ENCODE measurements at places on chromosomes 7 and 10.

DNA sequence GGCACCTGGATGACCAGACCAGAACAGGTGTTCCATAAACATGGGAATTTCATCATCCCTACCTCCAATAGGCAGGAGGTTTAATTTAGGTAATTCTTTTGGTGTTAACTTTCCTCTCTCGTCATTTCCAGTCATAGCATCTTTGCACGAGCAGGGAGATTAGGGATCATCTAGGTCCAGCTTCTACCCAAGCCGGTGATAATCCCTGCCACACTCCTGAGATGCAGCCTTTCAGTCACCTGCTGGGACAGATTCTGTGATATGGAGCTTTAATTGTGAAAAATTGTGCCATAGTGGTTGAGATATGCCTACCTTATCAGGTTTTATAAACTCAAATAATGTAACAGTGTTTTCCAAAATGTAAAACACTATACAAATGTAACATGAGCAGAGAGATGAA, 191.8 kb upstream of the AOAH start:
- DNase-seq = no peak

DNA sequence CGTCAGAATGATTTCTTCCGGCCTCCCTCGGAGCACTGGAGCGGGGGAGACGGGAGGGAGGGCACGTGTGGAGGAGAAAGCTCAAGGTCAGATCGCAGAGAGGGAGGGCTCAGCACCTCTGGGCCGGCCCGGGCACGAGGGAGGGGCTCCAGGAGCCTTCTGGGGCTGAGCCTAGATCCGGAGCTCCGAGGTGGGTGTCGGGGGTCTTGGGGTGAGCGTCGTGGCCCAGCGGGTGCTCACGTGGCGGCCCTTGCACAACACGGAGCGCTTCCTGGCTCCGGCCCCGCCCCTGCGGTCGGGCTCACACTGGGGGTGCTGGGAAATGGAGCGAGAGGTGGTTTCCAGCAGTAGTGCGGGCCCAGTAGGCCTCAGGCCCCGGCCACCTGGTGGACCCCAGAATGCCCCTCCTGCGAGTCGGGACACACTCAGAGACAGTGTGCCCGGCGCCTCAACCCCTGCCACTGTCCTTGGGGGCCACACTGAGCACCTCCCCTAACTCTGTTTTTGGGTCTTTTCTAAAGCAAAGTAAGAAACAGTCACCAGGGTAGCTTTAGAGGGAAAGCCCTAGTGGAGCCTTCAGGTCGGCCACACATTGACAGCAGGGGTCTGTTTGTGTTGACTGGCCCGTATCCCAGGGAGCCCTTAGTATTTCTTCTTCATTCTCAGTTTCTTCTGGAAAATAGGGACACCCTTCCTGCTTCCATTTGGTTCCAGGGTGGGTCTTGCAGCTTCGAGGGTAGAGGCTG, 798 bp downstream of the PPIF start:
- DNase-seq = no peak

DNA sequence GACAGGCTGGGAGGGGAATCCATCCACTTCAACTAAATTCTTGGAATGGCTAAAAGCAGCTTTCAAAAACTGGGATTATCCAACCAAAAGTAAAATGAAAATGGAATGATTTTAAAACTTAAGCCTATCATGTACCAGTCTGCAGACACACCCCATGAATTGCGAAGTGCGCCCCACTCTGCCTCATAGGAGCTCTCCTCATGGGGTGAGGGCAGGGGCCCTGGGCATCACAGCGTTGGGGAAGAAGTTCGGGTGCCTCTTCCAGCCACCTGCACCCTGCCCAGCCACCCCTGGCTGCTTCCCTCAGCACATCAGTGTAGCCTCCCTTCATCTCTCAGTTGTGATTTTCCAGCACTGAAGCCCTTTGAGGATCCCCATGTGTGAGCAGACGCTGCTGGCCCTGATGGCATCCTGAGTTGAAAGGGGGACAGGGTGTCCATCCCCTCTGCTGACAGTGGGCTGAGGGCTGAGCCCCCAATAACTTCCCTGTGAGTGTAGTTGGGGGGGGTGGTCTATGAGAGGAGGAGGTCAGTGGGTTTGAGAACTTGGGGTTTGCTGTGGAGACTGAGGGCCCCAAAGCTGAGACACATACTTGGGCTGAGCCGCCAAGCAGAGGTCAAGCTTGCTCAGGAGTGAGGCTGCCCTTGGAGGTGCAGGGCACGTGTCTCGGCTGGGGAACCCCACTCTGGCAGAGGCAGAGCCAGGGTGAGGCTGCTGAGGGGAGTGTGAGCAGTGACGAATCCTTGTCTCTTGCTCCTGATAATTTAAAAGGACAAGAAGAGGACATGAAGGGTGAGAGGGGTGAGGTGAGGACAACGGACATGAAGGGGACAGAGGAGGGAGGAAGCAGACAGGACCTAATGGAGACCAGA, 542.1 kb downstream of the TCERG1L start:
- no peak for DNase-seq

- no peak for DNase-seq
Observed at GRCh38 chr7:115940460-115941060, 90.0 kb downstream of the TFEC start.

DNA sequence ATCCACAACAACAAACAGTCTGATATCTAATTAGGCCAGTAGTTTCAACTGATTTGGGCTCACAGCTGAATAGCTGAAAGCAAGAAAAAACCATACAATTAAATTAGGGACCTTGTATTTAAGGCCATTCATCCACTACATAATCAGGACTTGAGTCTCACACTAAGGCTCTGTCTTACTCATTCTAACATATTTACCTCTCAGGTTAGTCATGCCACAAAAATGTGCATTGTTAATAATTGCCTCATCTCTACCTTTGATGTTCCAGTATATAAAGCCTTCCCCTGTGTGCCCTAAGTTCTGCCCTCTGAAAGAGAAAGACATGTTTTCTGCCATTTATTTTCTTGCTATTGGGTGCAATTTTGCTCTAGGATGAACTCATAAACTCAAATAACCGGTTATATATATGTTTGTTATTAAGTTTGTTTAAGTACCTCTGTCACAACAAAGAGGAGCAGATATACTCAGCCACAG, 5.3 kb upstream of the C1GALT1 start:
- DNase-seq = peak; percentile 98

GRCh38 chr10:53013201-53013810, 240.7 kb upstream of the MBL2 start:
- no peak for DNase-seq

DNA sequence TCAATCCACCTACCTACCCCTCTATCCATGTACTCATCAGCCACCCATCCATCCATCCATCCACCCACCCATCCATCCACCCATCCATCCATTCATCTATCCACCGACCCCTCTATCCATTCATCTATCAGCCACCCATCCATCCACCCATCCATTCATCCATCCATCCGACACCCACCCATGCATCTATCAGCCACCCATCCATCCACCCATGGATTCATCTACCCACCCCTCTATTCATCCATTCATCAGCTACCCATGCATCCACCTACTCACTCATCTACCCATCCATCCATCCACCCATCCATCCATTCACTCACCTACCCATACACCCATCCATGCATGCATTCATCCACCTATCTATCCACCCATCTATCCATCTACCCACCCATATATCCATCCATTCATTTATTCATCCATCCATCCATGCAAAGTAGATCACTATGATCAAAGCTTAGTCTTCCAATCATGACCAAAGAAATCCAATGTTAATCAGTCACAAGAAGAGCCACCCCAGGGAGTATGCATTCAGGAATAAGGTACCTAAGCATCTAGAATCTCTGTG, 27.7 kb upstream of the ZNF467 start:
- DNase-seq = no peak

- no peak for DNase-seq
Observed at GRCh38 chr7:33054261-33054964, 8.2 kb downstream of the NT5C3A start.

GRCh38 chr10:31466313-31466712, 147.3 kb downstream of the ZEB1 start:
- no peak for DNase-seq

- DNase-seq = no peak
Observed at GRCh38 chr7:95843286-95843685, 70.9 kb downstream of the DYNC1I1 start.

DNA sequence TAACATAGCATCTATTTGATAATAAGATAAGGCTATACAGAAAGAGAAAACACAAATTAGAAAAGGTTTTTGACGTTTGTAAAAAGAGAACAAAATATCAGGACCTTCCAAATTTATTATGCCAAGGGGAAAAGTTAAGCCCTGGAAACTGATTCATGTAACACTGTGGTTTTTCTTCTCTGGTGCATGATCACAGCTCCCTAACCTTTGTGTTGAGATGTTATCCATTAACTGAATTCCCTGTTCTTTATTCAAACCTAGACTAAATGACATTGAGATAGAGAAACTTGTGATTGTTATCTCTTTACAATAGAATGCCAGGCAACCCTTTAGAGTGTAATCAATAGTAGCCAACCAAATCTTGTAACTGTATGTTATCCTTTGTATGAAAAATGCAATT, 141.5 kb upstream of the NRG3 start:
- DNase-seq = peak; percentile 64

- DNase-seq = no peak
Observed at GRCh38 chr10:119541459-119542356, 811 bp downstream of the RGS10 start.

- DNase-seq = no peak
Observed at GRCh38 chr10:27158421-27158820, 3.3 kb downstream of the MASTL start.

- no peak for DNase-seq
Observed at GRCh38 chr10:132298038-132298881, 9.5 kb downstream of the STK32C start.

- DNase-seq = no peak
Observed at GRCh38 chr7:5234852-5235831, 45.1 kb downstream of the WIPI2 start.

DNA sequence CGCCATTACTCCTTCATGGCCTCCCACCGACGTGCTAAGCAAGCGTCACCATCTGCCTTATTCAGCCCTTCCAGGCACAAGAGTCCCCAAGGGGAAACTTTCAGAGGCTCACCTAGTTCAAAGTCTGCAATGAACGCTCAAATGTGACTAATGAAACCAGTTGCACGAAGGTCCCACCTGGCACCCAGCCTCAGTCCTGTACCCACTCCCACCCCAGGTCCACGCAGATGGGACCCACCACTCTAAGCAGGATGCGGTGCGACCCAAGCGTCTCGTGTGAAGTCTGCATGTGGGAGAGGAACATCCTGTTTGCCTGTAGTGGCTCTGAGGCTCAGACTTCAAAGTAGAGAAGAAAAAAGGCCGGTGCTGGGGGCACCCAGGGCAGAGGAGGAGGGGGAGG, 40.3 kb downstream of the RGS10 start:
- no peak for DNase-seq

GRCh38 chr10:131617113-131617858, 283.5 kb upstream of the PPP2R2D start:
- DNase-seq = no peak

GRCh38 chr7:138212314-138212713, 136.1 kb downstream of the AKR1D1 start:
- no peak for DNase-seq

DNA sequence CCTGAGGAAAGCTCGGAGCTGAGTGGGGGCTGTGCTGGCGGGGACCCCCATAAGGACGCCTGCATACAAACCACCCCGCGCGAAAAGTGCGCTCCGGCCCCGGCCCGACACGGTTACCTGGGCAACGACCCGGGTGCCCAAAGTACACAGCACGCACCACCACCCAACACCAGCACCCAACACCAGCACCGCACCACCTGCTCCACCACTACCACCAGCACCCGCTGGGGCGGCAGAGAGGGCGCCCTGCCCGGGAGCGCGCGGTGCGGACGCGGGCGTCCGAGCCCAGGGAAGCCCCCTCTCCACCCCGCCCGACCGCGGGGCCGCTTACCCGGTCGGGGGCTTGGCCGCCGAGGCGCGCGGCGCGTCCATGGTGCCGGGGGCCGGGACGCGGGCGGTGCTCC, 345 bp downstream of the COBL start:
- DNase-seq = no peak

GRCh38 chr7:144738708-144739314, 97.0 kb downstream of the TPK1 start:
- no peak for DNase-seq

DNA sequence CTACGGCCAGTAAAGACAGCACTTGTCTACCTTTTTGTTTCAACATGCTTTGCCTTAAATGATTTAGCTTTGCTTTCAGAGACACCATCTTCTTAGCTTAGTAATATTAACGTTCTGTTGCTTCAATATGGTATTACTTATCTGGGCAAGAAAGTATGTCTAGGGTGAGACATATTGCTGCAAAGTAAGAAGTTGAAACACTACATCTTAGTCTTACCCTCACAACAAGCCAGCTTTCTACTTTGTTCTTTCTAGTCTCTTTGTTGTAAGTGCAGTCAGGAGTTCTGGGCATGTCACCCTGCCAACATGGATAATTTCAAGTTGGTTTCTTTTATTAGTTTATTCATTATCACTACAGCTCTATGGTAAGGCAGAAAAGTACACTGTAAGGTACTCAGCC, 122.7 kb upstream of the DNAJB12 start:
- no peak for DNase-seq

- no peak for DNase-seq
Observed at GRCh38 chr7:67487316-67487715, 490.7 kb downstream of the TYW1 start.

GRCh38 chr10:3271354-3272115, 99.0 kb upstream of the PITRM1 start:
- no peak for DNase-seq

- no peak for DNase-seq
Observed at GRCh38 chr10:75094465-75094864, 17.0 kb upstream of the SAMD8 start.

- no peak for DNase-seq
Observed at GRCh38 chr10:122754491-122755235, 55.0 kb upstream of the C10orf120 start.

DNA sequence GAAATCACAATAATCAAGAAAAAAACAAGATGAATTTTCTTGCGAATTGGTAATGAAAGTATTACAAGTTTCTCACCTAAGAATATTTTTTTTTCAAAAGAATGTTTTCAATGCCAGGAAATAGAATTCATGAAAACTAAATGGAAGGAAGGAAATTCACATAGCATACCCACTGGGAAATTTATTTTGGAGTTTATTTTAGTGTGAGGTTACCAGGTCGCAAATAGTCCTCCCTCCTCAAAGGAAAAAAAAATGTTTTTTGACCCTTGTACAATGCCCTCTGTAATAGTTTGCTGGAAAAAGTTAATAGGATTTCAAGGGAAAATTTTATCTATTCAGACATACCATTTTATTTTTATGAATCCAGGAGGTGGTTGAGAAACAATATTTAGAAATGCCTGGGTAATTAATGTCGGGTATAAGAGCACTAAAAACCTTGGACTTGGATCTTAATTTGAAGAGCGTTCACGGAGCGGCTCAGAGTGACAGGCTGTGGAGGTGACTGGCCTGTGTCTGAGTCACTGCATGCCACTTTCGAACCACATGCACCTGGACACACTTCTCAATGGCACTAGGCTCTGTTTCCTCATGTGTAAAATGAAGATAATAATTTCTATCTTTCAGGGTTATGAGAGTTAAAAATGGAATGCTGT, 28.2 kb downstream of the CUBN start:
- DNase-seq = no peak

GRCh38 chr7:123600876-123601275, 745 bp upstream of the ASB15 start:
- no peak for DNase-seq

GRCh38 chr10:74022926-74023629, 25.2 kb downstream of the VCL start:
- no peak for DNase-seq

Measured in epithelial cell of proximal tubule (primary cell).